ENCODE measurements at places on chromosomes 12 and 14. TPM values are rescaled to one million over a fixed set of nuclear protein-coding genes. Genes with fewer than 3 reads are reported as not detected.

Gene RDH12
- total RNA-seq, result not detected

DNA sequence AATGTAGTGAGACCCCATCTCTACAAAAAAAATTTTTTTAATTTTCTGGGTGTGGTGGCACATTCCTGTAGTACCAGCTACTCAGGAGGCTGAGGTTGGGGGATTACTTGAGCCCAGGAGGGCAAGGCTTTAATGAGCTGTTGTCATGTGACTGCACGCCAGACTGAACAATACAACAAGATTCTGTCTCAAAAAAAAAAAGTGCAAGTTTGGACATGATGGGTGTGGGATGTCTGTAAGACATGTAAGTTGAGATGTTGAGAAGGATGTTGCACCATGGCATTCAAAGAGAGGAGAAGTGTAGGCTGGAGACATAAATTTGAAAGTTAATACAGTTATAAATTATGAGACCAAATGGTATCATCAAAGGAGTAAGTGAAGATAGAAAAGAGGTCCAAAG, 23.5 kb downstream of the YEATS4 start:
- H3K27ac ChIP-seq, result no peak overlapping the region
- no peaks in the 10 kb centered on the region for H3K27me3 ChIP-seq
- DNase-seq, result no peak
- H3K4me3 ChIP-seq, result no peak overlapping the region
- H3K4me1 ChIP-seq, result no peaks in the 10 kb centered on the region

DNA sequence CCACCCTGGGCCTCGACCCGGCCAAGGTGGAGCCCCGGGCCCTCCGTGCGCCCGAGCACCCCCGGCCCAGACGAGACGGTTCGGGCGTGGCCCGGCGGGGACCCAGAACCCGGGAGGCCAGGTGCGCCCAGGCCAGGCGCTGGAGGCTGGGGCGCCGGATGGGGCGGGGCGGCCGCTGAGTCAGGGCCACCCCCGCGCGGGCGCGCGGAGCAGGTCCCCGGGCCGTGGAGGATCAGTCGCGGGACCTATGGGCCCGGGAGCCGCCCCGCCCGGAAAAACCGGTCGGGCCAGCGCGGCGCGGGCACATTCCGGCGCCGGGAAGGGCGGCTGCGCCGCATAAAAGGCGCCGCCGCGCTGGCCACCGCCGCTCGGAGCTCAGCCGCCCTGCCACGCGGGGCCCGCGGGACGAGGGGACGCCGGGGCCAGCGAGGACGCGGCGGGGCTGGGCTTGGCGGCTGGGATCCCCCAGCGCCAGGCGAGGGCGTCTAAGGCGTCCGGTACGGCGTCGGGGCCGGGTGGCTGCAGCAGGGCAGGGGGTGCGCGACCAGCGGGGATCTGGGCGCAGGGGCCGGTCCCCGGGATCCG, 21.5 kb upstream of the KIF26A start:
- DNase-seq, result no peak
- no peak overlapping the region for H3K27ac ChIP-seq
- H3K27me3 ChIP-seq, result peaks cover 28% of the 10 kb centered on the region
- no peaks in the 10 kb centered on the region for H3K4me1 ChIP-seq
- no peaks in the 10 kb centered on the region for H3K36me3 ChIP-seq

- no peak for DNase-seq
- H3K27ac ChIP-seq, result no peak overlapping the region
- H3K27me3 ChIP-seq, result peaks cover 4% of the 10 kb centered on the region
- H3K4me3 ChIP-seq, result no peak overlapping the region
- no peaks in the 10 kb centered on the region for H3K36me3 ChIP-seq
- H3K4me1 ChIP-seq, result no peaks in the 10 kb centered on the region
Measured at GRCh38 chr12:105935981-105936380, 202.8 kb downstream of the NUAK1 start.

DNA sequence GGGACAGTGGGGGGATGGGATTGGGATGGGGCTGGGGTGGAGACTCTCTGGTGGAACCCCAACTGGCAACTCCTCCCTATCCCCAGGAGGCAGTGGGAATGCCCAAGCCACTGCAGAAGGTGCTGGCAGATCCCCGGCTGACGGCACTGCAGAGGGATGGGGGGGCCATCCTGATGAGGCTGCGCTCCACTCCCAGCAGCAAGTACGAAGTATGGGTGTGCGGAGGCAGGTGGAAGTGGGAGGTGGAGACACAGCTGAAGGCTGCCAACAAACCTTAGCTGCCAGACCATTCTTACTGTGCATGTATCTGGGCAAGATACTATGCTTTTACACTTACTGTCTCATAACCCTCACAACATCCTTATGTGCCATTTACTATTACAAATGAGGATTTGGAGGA, 8.2 kb downstream of the ARHGEF40 start:
- H3K4me1 ChIP-seq, result no peaks in the 10 kb centered on the region
- peaks cover 10% of the 10 kb centered on the region for H3K27me3 ChIP-seq
- H3K36me3 ChIP-seq, result no peaks in the 10 kb centered on the region
- H3K4me3 ChIP-seq, result no peak overlapping the region
- no peak overlapping the region for H3K27ac ChIP-seq

DNA sequence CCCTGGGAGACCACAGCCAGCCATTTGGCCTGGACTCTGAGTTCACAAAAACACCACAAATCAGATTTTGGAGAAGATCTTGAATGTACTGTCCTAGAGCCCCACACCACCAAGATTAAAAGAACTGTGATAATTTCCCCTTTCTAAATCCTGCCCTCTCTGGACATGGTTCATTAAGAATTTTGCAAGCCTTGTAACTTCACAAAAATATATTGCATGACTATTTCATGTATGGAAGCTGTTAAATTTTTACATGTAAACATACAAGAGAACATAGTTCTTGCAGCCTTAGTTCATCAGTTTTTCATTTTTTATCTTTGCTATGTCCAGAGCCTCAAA, 97.0 kb downstream of the SCARB1 start:
- H3K27ac ChIP-seq, result no peak overlapping the region
- DNase-seq, result no peak
- peaks cover 13% of the 10 kb centered on the region for H3K4me1 ChIP-seq

DNA sequence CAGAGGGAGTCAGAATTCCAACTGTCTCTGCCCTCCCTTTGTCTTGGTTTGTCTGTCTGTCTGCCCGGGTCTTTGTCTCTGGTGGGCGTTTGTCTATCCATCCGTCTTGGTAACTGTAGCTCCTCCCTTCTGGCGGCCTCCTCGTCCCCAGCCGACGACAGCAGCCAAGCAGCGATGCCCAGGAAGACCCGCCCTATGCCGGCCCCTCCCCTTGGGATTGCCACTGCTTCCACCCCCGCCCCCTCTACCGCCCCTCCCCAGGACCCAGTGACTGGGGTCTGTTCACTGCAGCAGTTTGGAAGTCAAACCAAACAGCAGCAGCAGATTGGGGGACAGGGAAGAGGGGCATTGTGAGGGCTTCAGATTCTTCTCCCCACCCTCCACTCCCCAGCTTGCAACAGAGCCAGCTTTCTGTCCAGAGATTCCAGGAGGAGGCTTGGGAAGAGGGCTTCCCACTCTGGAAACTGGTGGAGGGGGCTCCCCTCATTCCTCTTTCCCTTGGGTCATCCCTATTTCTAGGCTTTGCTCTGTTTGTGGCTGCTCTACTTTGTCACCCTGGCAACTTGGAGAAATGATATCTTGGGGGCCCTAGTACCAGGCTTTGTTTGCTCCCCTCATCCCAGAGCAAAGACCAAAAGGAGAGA, 2.4 kb upstream of the RARG start:
- peaks cover 58% of the 10 kb centered on the region for H3K4me1 ChIP-seq
- H3K36me3 ChIP-seq, result no peaks in the 10 kb centered on the region
- DNase-seq, result no peak
